GM12892 (cell line): ENCODE measurements at places on chromosomes 5 and 9.

GRCh38 chr9:20082406-20082805 is 293.6 kb upstream of the SLC24A2 start:
- no peak for DNase-seq

- DNase-seq, result no peak
Observed at GRCh38 chr5:545641-546375, 21.6 kb upstream of the SLC9A3 start.

GRCh38 chr9:16585591-16585990 is 284.9 kb downstream of the BNC2 start:
- no peak for DNase-seq

GRCh38 chr9:6049798-6050197 is 34.4 kb upstream of the RANBP6 start:
- no peak for DNase-seq

DNA sequence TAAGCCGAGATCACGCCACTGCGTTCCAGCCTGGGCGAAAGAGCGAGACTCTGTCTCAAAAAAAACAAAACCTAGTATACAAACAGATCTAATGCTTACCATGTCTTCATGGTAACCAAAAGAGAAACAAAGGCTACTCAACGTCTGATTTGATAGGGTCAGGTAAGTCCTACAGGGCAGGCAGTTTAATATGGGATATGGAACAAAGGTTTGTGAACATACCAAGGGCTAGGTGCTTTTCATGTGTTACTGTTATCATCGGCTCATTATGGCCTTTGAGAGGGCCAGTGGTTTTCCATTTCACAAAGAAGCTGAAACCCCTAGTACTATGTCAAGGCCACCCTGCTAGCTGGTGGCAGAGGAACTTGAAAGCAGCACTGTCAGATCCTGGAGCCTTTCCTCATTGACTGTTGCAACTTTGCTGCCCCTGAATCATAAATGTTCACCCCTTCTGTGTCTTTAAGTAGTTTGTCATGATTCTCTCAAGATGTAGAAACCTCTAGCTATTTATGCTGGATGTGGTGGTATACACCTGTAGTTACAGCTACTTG is 5.1 kb downstream of the IQGAP2 start:
- DNase-seq, result no peak

DNA sequence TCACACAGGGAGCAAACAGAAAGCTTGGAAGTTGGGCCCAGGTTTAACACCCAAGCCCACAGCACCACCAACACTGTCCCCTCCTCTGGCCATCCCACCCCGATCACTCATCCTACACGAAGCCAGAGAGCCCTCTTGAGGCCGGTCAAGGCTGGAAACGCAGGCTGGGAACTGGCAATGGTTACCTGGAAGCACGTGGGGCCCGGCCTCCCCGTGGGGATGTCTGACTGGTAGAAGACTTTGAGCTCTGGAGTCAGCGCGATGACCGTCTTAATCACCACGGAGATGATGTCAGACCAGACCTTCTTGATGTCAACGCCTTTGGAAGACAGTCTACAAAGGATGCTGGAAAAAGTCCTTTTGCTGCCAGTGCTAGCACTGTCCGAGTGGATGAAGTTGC is 104.1 kb downstream of the TTLL11 start:
- DNase-seq, result no peak

GRCh38 chr9:79256691-79257213 is 315.0 kb upstream of the TLE4 start:
- DNase-seq, result no peak

DNA sequence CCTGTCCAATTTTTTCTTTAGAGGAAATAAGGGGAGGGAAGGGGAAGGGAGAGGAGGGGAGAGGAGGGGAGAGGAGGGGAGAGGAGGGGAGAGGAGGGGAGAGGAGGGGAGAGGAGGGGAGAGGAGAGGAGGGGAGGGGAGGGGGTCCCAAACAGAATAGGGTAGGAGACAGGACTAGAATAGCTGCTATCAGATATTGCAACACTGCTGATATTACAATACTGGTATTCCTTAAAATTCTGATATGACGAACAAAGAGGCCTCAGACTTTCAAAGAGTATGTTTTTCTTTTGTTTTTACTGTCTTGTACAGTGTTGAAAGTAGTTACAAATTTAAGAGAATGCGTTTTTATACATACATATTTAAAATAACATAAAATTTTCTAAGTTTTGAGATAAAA is 67.5 kb downstream of the RICTOR start:
- DNase-seq, result no peak
